Activated CD8-positive, alpha-beta memory T cell treated with anti-CD3 and anti-CD28 coated beads for 1 hour (primary cell): ENCODE measurements at places on chromosomes 2 and 18.

DNA sequence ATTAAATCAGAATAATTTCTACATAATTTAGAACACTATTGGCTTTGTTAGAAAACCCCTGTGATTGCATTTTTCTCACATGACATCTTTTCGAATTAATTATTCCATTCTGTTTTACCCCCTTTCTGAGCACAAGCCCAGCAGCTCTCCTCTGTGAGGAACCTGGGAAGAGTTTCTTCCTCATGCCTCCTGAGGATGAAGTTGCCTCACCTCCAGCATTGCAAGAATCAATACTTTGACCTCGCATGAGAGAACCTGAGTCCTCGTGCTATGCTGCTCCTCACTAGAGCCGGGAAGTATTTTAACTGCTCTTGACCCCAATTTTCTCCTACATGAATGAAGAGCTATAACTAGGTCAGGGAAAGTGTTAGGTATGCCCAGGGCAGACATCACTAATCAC lies 77.1 kb upstream of the RAPH1 start:
- DNase-seq, result no peak

- no peak for DNase-seq
Observed at GRCh38 chr2:187403568-187404260, 44.3 kb downstream of the CALCRL start.

DNA sequence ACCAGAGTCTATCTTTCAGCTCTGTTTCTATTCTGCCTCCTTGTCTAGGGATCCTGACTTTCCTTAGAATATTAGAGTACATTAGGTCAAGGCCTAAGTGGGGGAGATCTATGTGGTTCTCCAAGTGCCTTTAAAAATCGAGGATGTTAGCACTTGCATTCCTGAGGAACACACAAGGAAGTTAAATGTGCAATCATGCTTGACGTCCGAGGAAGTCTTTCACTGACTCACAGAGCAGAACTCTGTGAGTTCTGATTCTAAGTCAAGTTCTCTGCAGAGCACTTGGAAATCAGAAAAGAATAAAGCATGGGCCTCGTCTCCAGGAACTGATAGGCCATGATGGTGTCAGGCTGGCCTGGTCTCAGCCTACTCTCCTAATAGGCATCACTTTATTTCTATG lies 17.2 kb downstream of the FHOD3 start:
- DNase-seq, result no peak

DNA sequence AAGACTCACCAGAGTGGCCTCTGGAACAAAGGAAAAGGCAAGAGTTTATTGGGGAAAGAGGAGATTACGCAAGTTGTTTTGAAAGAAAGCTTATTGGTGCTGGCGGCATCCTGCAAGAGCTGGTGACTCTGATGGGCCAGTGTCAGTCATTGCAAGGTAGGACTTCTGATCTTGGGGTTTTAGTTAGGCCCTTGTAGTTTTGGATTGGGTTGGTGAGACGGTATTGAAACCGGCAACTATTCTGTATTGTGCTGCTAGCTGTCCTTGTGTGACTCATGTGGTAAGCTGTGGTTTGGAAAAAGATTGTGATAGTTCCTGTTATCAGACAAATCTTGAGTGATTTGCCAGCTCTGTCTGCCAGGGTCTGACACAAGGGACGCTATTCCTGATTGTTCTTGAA lies 159.1 kb upstream of the PIEZO2 start:
- DNase-seq, result no peak

DNA sequence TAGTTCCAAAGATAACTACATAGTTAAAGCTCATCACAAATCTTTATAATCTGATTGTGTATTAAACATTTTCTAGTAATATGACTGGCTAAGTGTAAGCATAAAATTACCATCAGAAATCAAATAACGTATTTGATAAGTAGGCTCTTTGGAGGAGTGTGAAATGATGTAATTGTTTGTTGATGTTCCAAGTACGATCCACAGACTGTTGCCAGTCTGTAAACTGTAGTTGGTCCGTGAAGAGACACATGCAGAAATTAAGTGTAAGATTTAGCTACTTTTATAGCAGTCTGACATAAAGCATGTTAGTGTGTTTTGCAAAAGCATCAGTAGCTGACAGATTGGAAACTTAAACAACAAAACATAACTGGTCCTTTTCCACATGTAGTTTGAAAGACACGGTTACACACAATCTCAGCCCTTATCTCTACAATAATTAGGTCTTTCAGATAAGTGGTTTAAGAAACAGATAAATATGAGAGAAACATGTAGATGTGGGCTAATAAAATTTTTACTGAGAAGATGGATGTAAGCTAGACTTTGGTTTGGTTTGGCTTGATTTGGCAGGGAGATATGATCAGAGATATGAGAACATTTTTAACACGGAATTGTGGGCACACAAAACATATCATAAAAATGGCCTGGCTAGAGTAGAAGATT lies 115.0 kb upstream of the EPB41L5 start:
- DNase-seq, result no peak

DNA sequence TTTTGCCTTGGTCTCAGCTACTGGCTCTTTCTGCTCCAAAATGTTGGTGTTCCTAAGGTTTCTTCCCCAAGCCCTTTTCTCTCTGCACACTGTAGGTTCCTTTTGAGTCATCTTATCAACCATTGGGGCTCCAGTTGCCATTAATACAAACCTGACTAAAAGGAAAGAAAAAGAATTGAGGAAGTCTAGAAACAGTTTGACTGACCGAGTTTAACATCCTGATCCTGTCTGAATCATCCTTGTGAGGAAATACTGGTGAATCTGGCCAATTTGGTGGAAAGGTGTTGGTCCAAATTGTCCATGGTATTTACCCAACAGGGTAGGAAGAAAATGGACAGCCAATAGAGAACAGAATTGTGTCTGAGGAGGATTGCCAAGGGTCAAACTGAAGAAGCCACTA lies 38.3 kb downstream of the CRYGD start:
- DNase-seq, result no peak

DNA sequence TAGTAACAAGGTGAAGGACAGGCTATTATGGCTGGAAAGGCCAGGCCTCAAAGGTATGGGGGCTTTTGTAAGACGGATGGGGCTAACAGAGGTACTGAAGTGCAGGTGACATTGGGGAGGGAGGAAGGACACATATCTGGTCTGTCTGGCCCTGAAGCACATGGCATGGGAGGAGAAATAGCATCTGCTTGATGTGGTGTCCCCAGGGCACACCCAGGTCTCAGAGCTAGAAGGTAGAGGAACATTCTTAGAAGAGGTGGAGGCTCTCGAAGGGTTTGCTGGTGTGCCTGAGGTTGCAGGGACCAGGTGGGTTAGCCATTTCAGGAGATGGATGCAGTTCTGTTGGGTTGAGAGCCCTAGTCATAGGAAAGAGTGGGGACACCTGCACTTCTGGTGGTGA lies 9.5 kb downstream of the RALB start:
- DNase-seq, result no peak

DNA sequence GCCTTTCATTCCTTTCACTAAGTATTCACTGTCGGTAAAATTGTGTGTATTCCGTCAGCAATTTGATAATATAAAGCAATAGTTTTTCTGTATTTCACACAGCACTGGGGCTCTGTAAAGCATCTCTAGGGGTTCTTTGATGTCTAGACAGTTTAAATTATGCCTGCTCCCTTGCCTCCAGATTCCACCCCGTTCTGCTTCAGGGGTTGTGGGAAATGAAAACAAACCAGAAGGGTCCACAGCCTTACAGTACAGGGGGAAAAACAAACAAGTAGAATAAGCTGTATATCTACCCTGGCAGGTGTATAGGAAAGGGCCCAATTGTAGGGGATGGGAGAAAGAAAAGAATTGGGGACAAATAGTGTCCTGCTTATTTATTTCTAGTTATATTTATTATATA lies 63.1 kb downstream of the ASXL3 start:
- no peak for DNase-seq

DNA sequence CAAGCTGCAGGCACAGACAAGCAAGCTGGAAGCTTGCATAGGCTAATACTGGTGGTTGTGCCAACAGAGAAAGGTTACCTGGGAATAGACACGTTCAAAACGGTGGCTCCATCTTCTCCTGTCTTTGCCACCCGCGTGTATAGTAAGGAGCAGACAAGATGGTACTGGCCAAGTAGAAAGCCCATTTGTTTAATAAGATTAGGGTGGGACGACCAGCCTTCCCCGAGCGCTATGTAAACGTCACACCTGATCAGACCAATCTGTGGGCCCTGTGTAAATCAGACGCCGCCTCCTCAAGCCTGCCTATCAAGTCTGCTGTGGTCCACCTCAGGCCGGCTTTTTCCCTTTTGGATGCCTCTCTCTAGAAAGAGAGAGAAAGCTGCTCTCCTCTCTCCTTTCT lies 189.2 kb downstream of the LAMA1 start:
- DNase-seq, result no peak

- DNase-seq, result no peak
Observed at GRCh38 chr2:23589739-23590138, 204.8 kb downstream of the KLHL29 start.

- no peak for DNase-seq
Observed at GRCh38 chr18:61929881-61930640, 37.3 kb upstream of the RNF152 start.

DNA sequence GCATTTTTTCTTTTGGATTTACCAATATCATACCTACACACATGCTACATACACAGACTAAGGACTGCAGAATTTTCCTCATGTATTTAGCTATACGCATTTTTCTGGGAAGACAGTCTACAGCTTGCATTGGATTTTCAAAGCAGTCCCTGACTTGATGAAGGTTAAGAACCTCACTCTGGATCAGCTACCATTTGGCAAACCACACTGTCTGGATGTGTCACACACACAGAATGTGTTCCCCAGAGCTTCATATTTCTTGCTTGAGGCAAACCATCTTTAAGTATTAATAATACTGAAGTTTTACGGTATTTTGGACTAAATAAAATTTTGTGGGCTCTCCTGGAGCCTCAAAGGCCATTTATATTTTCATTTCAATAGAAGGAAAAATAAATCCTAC lies 102.3 kb downstream of the TCF4 start:
- no peak for DNase-seq

DNA sequence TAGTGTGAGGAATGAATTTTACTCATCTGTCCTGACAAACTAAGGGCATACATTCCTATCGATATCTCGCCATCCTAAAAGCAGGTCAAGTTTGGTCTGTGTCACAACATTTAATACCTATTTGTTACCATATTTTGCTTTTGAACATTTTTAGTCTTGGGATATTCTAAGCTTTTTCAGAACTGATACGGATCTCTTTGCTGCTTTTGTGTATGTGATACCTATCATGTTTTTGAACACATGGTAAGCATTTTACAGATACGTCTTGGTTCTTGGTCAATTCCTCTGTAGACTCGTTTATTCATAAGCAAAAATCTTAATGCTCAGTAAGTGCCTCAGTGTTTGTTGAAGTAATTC lies 592 bp downstream of the ZNF397 start:
- no peak for DNase-seq

DNA sequence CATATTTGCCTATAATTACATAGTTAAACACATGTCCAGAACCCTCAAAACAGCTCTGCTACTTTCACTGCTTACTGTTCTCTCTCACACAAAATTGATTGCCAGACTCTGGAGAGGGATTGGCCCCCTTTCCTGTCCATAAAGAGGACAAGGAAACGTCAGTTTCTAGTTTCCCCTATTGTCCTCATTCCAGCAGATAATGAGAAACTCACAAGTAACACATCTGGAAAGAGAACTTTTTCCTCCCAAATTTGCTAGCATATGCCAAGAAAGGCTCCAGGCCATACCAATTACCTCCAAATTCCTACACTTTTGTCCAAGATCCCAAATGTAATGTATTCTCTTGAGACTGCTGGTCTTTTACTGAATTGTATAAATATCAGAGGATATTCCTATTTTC lies 200.5 kb downstream of the EXOC6B start:
- DNase-seq, result no peak

DNA sequence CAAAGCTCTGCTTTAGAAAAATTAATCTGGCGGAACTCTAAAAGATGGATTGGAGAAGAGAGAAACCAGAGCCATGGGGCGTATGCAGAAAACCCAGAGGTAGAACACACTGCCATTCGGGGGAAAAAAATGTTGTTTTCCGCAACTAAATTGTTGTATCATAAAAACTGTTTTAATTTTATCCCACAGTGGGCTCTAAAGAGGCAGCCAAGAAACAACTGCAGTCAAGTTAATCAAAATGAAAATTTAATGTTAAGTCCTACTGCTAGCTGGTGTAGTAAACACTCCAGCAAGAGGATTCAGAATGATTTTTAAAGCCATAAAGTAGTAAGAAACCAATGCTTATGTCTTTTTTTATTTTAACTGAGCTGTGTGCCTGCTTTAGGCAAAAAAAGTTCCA lies 69.1 kb downstream of the GAREM1 start:
- DNase-seq, result no peak
